Small intestine (tissue), 16 donors: ENCODE measurements at places on chromosomes 12 and 14.
A peak's percentile ranks its signal among the peaks of the same experiment; 100 is the strongest.

- DNase-seq, result no peak
Observed at GRCh38 chr14:77145975-77146740, 4.6 kb upstream of the ZDHHC22 start.

DNA sequence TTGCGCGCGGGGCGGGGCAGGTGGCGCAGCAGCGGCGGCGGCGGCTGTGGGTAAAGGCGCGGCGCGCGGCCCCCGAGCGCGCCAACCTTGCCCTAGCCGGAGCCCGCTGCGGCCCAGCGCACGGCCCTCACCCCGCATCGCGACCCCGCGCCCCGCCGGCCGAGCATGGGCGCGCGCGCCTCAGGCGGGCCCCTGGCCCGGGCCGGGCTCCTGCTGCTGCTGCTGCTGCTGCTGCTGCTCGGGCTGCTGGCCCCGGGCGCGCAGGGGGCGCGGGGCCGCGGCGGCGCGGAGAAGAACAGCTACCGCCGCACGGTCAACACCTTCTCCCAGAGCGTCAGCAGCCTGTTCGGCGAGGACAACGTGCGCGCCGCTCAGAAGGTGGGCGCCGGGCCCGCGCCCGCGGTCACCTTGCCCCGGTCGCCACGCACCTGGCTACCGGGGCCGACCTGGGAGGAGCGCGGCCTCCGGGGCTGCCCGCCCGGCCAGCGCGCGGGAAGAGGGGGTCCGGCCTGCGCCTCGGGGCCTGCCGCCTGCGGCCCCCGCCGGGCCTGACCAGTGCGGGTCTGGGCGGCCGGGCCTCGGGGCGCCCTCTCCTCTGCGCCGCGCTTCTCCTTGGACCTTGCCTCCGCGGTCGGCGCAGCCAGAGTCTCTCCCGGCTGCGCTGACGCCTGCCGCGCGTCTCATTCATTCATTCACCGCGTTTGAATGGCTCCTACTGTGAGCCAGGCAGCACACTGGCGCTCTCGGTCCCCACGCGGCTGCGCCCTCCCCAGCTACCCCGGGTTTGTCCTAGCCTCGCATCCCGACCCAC lies at the start of gene BRI3BP:
BRI3BP (plus strand) TSS at position 20 of the 811 bp plus-strand sequence; CDS start at position 166, 146 bp downstream.
- DNase-seq, result peak; percentile 84

GRCh38 chr12:43982544-43982943 lies 146.7 kb downstream of the TMEM117 start:
- no peak for DNase-seq

GRCh38 chr12:76313299-76313698 lies 34.9 kb downstream of the BBS10 start:
- DNase-seq, result no peak

GRCh38 chr12:24814379-24815113 lies 134.4 kb downstream of the BCAT1 start:
- peak; percentile 26 for DNase-seq

- DNase-seq, result no peak
Observed at GRCh38 chr12:81998761-81999378, 239.7 kb upstream of the PPFIA2 start.

DNA sequence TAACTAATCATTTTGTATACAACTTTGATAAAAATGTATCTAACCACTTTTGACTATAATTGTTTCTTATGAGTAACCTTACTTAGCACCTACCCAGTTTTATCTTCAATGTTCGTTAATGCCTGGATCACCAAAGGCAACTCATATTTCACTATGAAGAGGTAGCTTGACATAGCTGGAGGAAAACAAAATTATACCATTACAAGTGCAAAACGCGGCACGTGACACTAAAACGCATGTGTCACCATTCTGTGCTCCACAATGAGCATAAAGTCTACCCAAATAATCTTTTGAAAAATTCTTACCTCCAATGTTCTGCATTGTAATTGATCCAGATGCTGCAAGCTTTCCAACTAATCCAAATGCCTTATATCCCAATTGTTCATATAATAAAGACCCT lies 5.8 kb downstream of the SLC38A2 start:
- DNase-seq, result no peak

GRCh38 chr14:22026527-22026926 lies 352.9 kb upstream of the OR4E1 start:
- DNase-seq, result peak; percentile 19

- no peak for DNase-seq
Observed at GRCh38 chr14:49582113-49582977, 3.8 kb downstream of the RPS29 start.

DNA sequence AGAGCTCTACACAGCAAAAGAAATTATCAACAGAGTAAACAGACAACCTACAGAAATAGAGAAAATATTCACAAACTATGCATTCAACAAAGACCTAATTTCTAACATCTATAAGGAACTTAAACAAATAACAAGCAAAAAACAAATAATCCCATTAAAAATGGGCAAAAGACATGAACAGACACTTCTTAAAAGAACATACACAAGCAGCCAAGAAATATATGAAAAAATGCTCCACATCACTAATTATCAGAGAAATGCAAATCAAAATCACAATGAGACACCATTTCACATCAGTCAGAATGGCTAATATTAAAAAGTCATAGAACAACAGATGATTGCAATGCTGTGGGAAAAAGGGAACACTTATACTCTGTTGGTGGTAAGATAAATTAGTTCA lies 100.7 kb upstream of the LGR5 start:
- no peak for DNase-seq
